ENCODE measurements at places on chromosomes 7 and 10. TPM values are rescaled to one million over a fixed set of nuclear protein-coding genes. Genes with fewer than 3 reads are reported as not detected.

Gene NXPH1
- 2.8 TPM for total RNA-seq

Gene HTR7
- 19.6 TPM for total RNA-seq

GRCh38 chr7:131819891-131820290 is 263.5 kb upstream of the PODXL start:
- DNase-seq = no peak

DNA sequence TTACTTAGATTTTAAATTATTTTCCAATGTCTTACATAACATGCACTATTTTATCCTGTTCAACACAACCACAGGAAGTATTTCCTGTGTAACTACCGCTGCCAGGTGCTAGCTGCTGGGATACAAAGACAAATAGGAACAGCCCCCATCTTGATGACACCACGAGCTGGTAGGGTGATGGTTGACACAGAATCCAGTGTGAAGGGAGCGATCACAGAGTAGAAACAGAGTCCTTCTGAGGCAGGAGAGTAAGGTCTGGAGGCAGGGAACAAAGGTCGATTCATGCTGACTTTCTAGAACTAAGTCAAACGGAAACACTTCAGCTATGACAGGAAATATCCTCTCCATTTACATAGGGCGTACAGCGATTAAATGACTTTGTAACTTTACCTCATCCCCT is 232.3 kb downstream of the ADAM12 start:
- no peak for DNase-seq

GRCh38 chr10:79153745-79154144 is 85.0 kb downstream of the ZMIZ1 start:
- no peak for DNase-seq

DNA sequence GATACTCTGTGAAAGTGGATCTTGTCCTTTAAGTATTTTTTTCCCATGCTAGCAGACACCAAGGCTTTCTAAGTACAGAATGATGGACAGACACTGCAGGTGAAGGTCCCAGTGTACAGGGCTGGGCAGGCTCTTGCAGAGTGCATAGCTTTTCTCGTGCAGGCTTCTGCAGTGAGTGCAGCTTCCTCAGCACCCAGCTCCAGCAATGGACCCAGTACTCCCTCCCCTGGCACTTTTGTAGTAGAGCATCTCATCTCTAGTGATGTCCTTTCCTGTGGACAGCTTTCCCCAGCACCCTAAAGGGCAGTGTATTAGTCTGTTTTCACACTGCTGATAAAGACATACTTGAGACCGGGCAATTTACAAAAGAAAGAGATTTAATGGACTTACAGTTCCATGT is 104.3 kb downstream of the CUL2 start:
- no peak for DNase-seq
